ENCODE measurements at places on chromosomes 3 and 15.

DNA sequence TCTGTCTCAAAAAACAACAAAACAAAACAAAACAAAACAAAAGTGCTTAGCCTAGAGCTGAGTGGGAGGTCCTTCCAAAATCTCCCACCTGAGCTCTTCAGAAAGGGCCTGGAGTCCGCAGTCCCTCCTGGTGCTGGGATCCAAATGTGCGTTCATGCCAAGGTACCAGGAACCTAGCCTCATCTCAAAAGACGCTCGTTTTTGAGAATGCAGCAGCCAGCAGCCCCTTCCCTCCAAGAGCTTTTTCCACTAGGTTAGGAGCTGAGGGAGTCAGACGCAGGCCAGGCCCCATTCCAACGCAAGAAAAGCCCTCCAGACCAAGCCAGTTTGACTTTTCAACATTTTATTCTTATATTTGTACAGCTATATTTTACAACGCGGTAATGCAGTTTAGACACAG is 18.7 kb upstream of the RTP2 start:
- no peak for DNase-seq

DNA sequence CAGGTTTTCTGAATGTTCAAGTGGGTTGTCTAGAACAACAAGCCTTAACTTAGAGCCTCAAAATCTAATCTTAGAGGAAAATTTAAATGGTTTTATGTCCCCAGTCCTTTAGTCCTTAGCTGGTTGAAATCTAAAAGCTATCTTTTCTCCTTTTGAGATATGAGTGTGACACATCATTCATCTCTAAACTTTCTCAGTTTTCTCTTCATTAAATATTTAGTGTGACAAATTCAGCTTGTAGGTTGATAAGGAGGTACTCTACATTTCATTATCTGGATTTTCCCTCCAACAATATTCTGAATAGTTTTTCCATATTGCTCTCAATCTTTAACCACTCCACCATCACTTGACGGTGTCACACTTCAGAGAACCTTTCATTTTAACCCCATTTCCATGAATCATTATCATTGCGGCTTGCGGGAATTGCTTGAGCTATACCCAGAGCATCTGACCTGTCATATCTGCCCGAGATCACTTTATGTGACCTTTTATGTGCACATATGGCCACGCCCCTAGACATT is 16.1 kb upstream of the ATP8B4 start:
- DNase-seq, result no peak

DNA sequence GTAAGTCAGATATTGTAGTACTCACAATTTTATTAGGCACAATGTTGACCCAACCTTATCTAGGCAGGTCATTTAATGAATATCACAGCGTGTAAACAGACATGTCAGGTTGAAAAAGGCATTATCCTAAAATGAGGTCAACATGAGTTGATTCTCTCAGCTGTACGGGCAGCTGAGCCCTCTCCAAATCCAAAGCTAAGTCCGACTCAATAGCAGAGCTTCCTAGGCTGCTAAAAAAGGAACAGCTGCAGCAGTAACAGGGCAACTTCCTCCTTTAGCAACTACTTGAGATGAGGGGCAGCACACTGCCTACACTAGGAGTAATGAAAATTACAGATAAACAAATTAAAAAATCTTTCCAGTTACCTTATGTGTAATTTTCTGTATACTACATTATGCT is 189.2 kb downstream of the CADM2 start:
- DNase-seq, result no peak

DNA sequence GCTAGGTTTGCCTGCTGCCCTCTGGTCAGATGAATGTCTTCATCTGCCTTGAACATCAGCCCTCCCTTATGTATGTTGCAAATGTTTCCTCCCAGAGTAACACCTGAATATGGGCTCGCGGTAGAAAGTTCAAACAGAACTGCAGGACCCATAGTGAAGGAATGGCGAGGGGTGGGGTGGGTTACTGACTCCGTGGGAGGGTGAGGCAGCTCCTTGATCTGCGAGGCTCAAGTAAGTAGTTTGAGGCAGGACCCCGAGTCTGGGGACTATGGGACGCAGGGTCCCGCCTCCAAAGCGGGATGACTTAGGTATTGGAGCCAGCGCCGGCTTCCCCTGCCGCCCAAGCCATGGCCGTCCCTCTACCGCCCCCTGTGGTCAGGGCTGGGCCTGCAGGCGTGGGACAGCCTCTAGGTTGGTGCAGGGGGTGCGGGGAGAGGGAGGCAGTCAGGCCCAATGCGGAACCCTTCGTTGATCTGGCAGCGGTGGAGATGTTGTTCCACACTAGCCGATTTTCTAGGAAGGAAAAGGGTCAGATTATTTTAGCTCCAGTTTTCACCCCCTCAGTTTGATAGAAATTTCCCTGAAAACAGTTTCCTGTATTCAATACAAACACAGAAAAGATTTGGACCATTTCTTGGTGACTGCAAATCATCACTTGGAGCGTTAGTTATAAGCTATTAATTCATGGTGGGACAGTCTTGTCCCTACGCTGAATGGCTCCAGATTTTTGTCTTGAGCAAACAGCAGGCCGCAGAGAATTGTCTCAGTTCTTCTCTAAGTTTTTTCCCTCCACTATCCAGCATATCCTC is 72.3 kb downstream of the CORO2B start:
- DNase-seq, result no peak

- no peak for DNase-seq
Measured at GRCh38 chr15:70171256-70171886, 73.7 kb upstream of the TLE3 start.

GRCh38 chr15:33007303-33007855 is 187.1 kb downstream of the FMN1 start:
- no peak for DNase-seq

GRCh38 chr15:65077981-65078352 is 1.4 kb downstream of the KBTBD13 start:
- DNase-seq, result peak; percentile 8

- no peak for DNase-seq
Measured at GRCh38 chr3:188345223-188345622, 191.3 kb downstream of the LPP start.

- DNase-seq, result no peak
Measured at GRCh38 chr3:67077656-67078055, 79.5 kb downstream of the KBTBD8 start.

DNA sequence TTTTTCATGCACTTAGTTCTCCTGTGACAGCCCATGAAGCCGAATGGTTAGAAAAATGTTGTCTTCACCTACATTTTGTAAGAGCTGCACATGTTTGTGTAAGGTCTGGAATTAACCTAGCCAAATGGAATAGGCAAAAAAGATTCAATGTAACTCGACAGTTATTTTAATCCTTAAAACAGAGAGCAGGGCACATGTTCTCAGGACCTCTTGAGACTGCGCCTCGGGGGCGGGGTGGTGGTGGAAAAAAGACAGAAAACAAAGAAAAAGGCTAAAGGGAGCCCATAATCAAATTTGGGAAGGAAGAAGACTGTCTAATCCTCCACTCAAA is 702 bp upstream of the CSNK1G1 start:
- no peak for DNase-seq

- DNase-seq, result no peak
Measured at GRCh38 chr3:181929501-181929900, 217.8 kb downstream of the SOX2 start.

DNA sequence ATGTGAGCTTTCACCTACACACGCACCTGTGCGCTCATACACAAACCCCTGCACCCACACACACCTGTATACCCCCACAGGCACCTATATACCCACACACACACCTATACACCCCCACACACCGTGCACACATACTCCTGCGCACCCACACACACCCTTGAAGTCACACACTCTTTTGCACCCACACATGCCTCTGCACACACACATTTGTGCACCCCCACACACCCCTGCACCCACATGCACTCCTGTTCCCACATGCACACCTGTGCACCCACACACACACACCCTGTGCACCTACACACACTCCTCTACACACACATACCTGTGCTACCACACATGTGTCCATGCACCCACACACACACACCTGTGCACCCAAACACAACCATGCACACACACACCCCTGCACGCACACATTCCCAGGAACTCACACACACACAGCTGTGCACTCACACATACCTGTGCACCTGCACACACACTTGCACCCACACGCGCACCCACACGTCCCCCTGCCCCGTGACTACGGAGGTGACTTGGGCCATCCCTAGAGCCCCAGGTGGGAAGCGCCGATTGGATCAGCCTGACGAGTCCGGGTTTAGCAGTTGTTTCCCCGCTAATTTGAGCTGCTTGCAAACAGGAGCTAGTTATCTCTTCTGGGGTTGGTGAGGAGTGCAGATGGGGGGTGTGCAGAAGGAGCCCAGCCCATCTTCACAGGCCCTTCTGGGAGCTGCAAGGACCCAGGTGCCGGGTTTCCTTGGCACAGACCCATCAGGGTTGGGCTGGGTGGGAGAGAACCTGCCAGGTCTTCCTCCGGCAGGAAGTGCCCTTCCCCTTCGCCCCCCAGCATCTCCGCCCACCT is 97.8 kb downstream of the CHSY1 start:
- no peak for DNase-seq

DNA sequence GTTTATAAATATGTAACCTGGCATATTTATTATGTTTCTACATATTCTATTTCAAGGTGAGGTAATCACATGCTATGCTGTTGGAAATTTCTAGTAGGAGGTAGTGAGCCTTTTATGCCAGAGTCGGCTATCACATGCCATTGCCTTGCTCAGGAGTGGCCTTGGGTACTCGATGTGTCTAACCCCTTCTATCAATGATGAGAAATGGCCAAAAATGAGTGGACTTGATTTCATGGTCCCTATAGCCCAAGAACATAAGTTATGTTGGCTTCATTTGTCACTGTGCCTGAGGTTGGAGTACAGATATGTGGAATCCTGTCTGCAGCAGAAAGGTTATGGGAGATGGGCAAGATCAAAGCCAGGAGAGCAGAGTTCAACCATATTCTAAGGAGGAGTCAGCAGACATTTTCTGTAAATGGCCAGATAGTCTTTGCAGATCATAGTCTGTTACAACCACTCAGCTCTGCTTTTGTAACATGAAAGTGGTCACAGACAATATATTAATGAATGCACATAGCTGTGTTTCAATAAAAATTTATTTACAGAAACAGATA is 554.4 kb downstream of the PDCD6IP start:
- DNase-seq, result no peak

DNA sequence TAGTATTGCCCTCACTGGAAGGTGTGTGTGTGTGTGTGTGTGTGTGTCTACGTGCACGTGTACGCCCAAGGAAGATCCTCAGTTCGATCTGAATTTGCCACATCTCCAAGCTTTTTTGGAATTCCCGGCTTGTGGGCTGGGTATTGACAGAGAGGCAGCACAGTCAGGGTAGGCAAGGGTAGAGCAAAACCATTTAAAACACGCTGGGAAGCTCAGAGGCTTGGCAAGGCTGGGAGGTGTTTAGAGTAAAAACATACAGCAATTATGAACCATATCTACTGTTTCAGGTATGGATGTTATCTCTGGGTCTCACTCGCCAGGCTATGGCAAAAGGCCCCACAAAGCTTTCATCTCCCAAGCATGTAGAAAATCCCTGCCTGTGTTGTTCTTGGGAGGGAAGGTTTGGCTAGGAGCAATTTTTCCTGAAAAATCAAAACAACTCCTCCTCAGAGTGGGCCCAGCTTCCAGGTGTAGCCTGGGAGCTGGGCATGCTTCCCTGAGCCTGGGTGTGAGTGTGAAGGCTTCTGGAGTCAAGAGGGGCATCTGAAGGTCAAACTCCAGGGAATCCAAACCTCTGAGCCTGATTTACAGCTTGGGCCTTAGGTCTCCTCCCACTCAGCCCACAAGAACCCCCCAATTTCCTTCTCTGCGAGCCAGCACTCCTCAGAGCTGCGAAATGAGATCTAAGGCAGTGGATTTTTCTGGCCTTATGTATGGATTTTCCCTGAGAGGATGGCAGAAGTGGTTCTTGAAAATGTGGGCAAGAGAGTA is 244.8 kb upstream of the TPRG1 start:
- no peak for DNase-seq

- DNase-seq, result no peak
Measured at GRCh38 chr3:137845194-137845593, 81.1 kb downstream of the SOX14 start.

DNA sequence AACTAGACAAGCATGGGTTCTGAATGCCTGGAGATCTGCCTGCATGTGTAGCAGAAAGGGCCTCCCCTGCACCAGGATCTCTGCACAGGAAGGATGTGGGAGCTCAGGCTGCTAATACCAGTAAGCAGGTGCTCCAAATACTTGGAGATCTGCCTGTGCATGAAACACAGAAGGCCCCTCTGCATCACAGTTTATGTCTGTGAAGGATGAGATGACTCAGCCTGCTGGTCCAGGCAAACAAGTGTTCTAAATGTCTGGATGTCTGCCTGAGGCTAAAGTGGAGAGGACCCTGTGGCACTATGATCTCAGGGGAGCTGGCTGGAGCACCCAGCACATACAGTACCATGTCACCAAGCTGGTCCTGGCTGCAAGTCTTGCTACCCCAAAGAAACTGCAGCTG is 678.8 kb downstream of the MCTP2 start:
- DNase-seq, result no peak

DNA sequence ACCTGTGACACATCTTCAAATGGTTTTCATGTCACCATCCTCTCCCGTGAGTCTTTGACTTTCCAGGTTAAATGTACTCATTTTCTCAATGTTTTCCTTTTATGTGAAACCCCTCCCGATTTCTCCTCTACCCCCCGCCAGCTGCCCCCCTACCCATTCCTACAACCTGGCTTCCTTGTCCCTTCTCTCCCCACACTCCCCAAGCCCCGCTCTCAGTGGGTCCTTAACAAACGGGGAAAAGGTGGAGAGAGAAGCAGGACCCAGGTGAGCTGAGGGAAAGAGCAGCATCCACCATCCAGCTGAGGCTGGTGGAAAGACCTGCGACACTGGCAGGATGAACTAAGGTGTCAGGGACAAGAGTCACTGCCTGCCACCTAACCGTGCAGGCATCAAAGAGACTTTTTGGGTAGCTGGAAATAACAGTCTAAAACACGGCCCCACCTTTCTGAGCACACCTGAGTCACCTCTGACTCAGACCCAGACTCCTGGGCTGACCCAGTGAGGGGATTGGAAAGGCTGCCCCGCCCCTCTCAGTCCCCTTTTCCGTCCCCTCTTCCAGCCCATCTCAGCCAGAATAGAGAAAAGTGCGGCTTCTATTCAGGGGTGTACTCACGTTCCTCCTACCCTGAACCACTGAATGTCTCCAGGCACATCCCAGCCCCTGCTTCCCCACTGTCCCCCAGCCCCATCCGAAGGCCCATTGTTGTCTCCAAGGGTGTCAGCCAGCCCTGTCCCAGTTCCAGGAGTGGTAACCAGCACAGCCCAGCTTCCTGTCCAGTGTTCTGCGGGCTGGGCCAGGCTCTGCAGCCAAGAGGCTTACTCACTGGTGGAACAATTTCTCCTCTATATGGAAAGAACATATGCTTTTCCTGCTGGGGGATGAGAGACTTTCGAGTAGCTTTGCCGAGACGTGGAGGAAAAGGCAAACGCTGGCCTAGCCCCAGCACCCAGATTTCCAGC is 20.4 kb downstream of the ISG20 start:
- DNase-seq, result no peak

GRCh38 chr3:126057501-126057819 is 26.5 kb downstream of the SLC41A3 start:
- DNase-seq, result no peak
